Calu3 (cell line): ENCODE measurements at places on chromosomes 4 and X.

DNA sequence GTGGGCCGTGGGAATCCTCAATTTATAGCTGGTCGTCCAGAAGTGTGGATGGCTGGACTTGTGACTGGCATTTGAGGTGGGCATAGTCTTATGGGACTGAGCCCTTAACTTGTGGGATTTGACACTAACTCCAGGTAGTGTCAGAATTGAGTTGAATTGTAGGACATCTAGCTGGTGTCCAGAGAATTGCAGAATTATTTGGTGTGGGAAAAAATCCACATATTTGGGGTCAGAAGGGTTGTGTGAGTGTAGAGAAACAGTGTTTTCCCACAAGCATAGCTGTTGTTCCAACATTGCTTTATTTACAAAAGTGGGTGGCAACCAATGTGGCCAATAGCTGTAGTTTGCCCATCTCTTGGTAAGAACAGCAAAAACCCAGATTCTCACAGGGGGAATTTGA is 91.3 kb downstream of the MOSPD2 start:
- DNase-seq, result no peak

GRCh38 chr4:110632506-110633357 is 9.9 kb upstream of the PITX2 start:
- DNase-seq, result no peak

- no peak for DNase-seq
Measured at GRCh38 chr4:169439244-169439643, 168.5 kb upstream of the SH3RF1 start.

DNA sequence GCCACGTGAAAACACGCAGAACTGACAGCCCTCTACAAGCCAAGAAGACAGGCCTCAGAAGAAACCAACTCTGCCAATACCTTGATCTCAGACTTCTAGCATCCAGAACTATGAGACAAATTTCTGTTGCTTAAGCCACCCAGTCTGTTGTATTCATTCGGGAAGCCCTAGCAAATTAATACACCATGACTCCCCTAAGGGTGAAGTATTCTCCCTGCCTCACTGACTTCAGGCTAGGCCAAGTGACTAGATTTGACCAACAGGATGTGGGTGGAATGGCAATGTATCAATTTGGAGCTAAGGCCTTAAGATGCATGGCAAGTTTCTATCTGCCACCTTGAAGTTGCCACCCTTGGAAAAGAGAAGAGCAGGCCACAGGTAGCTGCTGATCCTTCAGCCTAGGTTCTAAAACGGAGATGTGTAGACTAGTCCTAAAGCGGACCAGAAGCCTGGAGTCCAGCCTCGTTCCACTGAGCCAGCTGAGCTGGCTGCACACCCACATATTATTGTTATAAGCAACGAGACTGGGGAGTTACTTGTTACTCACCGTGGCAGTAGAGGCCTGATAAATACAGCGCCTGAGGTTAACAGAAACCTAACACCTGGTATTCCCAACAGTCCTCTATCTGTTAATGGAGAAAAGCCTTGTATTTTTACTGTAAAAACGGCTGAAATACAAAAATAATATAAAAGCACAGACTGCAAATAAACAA is 16.4 kb downstream of the SCARB2 start:
- no peak for DNase-seq

GRCh38 chr4:158496030-158496741 is 25.5 kb upstream of the RXFP1 start:
- peak; percentile 48 for DNase-seq

GRCh38 chrX:124269881-124270280 is 62.6 kb upstream of the TEX13D start:
- DNase-seq, result no peak

DNA sequence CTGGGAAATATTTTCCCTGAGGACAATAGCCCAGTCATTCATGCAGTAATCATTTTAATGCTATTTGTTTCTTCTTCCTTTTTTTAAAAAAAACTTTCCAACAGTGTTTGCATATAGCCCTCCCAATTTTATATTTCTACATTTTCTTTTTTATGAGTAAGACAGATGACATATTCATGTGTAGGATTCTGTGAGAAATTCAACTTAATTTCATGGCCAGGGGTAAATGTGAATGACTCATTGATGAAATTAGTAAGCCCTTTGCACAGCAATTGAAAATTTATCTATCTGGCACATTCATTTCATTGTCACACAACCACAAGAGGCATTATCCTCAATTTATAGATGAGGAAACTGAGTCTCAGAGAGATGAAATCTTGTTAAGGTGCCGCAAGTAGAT is 13.7 kb upstream of the SMIM20 start:
- no peak for DNase-seq

DNA sequence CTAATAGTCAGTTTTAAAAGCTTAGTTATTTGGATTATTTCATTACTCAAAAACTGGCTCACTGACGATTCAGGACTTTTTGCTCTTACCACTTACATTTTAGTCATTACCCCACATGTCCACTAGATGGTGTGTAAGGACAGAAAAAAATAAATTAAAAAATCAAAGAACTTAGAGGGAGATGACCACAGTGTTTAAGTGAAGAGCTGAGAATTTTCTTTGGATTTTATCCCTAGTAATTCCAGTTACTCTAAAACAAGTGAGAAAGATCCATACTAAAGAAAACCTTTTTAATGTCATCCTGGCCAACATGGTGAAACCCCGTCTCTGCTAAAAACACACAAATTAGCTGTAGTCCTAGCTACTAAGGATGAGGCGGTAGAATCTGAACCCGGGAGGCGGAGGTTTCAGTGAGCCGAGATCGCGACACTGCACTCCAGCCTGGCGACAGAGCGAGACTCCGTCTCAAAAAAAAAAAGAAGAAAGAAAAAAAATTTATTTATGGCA is 26.4 kb upstream of the TMPRSS11B start:
- DNase-seq, result peak; percentile 4

- no peak for DNase-seq
Measured at GRCh38 chr4:89492581-89493071, 185.0 kb upstream of the GPRIN3 start.

- no peak for DNase-seq
Measured at GRCh38 chrX:134679221-134679620, 20.9 kb upstream of the PLAC1 start.
